Activated B cell treated with CpG ODN at 0.5 μM for 24 hours (primary cell): ENCODE measurements at places on chromosomes 1 and 21. TPM values are rescaled to one million over a fixed set of nuclear protein-coding genes. Genes with fewer than 3 reads are reported as not detected.

DNA sequence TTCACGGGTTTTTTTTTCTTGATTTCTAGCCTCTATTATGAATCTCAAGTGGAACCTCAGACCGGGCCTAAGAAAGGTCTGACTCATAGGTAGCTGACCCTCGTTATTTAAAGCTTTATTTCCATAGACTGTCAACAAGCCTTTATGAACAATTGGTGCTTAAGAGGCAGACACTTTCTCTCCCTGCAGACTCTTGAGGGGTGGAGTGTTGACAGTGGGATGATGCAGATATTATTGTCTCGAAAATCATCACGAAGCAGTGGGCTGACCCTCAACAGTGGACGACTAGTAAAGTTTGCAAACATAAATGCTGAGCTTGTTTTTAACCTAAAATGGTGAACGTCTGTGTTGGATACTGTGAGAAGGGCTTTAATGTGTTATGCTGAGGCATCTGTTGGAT lies 1.8 kb downstream of the SFT2D2 start:
- DNase-seq: no peak

DNA sequence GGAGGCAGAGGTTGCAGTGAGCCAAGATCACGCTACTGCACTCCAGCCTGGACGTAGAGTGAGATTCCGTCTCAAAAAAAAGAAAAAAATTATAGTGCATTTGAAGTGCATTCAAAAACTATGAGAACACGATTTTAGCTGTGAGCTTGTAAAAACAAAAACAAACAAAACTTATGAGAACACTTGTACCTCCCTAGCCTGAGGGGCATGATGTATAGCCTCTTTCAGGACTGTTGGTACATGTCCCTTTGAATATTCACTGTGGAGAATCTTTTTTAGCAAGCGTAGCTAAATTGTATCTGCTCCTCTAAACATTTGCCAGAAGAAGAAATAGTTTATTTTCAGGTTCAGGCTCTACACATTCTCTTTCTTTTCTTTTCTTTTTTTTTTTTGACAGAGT lies 9.5 kb upstream of the DEGS1 start:
- no peak for DNase-seq

GRCh38 chr1:157770442-157771043 lies 6.4 kb downstream of the FCRL2 start:
- DNase-seq: no peak

GRCh38 chr1:238135708-238136664 lies 245.3 kb upstream of the ZP4 start:
- no peak for DNase-seq

DNA sequence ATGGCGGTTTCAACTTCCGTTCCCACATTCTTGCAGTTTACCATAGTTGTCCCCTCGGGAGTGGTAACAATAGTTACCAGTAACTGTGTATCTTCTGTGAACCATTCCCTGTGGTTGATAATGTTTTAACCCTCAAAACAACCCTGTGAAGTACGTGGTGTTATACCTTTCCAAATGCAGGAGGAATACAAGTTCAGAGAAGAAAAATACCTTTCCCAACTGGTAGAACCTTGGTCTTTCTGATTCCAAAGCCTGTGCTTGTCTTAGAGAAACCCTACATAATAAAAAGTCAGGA lies 789 bp downstream of the BTF3L4 start:
- DNase-seq: no peak

DNA sequence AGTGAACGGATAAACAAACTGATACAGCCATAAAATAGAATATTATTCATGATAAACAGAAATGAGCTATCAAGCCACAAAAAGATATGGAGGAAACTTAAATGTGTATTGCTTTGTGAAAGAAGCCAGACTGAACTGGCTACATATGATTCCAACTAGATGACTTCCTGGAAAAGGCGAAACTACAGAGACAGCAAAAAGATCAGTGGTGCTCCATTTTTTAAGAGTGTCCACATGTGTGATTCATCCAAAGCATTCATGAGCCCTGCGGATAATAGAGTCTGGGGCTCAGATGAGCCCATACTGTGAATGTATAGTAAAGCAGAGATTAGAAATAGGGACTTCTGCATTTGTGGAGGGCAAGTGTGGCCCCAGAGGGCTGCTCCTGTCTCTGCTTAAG lies 7.8 kb upstream of the TMEM222 start:
- DNase-seq: no peak

- no peak for DNase-seq
Observed at GRCh38 chr1:91768786-91769725, 116.9 kb downstream of the TGFBR3 start.

- no peak for DNase-seq
Observed at GRCh38 chr1:216531263-216532239, 108.3 kb upstream of the USH2A start.

DNA sequence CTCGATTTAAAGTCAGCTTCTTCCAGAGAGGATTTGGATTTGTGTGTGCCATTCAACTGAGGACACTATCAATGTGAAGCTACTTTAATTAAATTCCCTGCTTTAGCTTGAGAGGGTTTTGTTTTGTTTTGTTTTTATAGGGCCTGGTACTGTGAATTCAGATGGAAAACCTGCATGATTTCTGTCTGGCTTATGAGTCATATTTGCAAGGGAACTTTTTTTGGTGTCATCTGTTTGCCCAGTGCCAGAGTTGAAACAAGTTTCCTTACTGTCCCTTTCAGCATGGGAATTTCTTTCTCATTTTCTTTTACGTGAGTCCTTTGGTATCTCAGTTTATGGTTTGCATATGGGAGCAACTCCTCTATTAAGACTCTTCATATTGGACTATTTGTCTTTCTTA lies 194.6 kb downstream of the GREM2 start:
- no peak for DNase-seq

DNA sequence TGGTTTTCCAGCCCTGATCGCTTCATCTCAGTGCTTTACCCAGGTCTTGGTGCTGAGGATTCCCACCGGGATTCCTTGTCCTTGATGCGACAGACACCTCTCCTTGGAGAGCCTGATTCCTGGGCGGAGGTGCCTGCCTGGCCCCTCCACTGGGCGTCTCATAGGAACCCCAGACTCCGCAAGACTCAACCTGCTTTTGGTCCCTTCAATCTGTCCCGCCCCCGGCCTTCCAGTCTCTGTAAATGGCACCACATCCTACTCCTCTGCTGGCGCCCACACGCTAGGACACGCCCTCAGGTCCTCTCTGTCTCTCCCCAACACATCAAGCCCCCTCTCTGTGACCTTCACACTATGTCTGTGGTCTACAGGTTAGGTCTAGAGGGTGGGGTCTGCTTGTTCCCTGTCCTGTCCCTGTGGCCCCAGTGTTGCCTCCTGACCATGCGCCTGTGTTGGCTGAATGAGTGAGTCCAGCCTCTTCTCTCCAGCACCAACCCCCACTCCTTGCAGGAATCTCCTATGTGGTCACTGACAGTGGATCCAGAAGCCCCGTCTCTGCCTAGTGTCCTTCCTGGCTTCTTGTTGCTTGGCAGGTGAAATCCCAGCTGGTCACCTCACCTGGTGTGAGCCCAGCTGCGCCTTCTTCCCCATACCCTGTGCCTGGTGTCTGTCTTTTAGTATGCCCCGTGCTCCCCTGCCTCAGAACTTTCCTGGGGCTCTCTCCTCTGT lies 119.7 kb upstream of the C1orf174 start:
- no peak for DNase-seq

- no peak for DNase-seq
Observed at GRCh38 chr1:25445993-25446538, 15.4 kb downstream of the MACO1 start.

DNA sequence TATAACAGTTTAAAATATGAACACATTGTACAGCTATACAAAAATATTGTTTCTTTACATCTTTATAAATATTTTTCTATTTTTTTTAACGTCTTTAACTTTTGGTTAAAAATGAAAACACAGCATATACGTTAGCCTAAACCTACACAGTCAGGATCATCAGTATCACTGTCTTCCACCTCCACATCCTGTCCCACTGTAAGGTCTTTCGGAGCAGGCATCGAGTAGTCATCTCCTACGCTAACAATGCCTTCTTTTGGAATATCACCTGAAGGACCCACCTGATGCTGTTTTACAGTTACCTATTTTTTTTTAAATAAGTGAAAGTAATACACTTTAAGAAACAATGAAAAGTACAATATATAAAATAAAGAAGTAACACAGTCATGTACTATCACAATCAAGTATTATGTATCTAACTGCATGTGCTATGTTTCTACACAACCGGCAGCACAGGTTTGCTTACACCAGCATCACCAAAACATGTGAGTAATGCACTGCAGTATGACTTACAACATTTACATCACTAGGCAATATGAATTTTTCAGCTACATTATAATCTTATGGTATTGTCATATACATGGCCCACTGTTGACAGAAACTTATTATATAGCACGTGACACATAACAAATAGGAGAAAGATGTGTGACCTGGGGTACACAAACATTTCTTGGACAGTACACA lies 254.4 kb downstream of the AKT3 start:
- DNase-seq: no peak

DNA sequence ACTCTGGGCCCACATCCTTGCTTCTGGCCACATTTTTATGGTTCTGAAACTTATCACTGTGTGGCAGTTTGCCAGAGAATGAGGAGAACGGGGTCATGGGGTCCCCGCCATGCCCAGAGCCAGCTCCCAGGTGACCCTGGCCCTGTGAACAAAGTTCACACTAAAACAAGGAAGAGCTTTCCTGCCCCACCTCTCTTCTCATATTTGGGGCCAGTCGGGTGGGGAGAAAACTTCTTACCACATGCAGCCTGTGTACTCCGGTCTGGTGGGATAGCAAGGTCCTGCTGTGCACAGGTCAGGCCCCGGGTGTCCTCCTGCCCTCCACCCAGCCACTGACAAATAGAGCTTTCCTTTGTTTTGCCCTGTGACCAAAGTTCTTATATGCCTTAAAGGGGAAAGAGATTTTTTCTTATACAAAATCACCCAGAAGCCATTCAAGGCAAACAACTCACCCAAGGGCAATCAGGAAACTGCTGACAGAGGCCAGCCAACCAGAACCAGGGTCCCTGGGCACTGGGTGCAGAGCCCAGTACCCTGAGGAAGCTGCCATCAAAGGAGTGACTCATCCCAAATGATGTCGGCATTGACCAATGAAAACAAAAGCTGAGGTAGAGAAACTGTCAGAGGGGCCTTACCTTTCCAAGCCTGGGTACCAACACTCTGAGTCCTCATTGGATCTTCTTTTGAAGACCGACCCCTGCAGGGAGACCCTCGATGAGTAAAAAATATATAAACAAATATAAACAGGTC lies 53.6 kb downstream of the OLIG1 start:
- no peak for DNase-seq

GRCh38 chr1:221076391-221076811 lies 197.2 kb downstream of the HLX start:
- DNase-seq: no peak

Gene RPE65
- total RNA-seq: not detected in 2 replicates

Gene RHEX
- total RNA-seq: 30.4 and 34.8 TPM in 2 replicates

Gene SOAT1
- total RNA-seq: 17.3 and 20.0 TPM in 2 replicates

Gene SH2D1B
- total RNA-seq: not detected in 2 replicates

Gene KRTAP21-2
- not detected in 2 replicates for total RNA-seq

Gene OR6K3
- not detected in 2 replicates for total RNA-seq

Gene STYXL2
- not detected in 2 replicates for total RNA-seq
